ENCODE measurements at places on chromosomes 16 and 17.

DNA sequence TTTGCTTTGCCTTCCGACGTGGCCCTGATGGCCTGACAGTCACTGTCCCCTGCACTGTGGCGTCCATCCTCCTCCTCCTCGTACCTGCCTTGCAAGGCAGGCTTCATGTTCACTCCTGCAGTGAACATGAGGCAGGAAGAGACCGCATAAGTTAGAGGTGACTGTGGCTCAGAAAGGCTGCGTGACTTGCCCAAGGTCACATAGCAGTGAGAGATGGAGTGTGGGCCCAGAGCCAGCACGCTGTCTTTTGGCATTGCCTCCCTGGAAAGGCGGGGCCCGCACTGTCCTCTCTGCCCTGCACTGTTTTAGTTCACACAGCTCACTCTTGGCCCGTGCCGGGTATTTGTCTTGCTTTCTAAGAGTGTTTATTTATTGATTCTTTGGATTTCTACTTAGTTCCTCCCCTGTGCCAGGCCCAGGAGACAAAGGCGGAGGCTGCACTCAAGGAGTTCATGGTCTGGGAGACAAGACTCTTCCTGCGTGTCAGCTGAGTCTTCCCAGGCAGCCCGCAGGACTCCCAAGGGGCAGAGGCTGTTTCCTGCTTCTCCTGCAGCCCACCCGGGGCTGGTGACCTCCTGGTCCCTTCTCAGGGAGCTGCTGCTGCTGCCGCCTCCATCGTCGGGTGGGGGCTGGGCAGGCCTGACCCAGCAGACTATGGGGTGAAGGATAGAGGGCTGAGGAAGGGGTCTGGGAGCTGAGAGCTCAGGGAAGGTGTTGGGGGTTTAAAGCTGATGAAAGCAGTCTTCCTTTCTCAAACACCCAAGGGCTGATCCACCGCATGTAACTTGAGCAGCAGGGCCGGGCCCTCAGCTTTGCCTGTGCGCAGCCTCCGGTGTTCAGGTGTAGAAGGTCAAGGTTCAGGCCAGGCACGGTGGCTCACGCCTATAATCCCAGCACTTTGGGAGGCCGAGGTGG, 12.7 kb downstream of the CYGB start:
- DNase-seq, result no peak

GRCh38 chr17:53321651-53322050, 501.1 kb upstream of the KIF2B start:
- DNase-seq, result no peak

GRCh38 chr17:76266244-76266938, 1.2 kb downstream of the UBALD2 start:
- DNase-seq, result no peak

- no peak for DNase-seq
Measured at GRCh38 chr16:87327798-87328495, 10.8 kb upstream of the C16orf95 start.

- DNase-seq, result no peak
Measured at GRCh38 chr17:33925649-33926048, 329.4 kb upstream of the CCL2 start.

DNA sequence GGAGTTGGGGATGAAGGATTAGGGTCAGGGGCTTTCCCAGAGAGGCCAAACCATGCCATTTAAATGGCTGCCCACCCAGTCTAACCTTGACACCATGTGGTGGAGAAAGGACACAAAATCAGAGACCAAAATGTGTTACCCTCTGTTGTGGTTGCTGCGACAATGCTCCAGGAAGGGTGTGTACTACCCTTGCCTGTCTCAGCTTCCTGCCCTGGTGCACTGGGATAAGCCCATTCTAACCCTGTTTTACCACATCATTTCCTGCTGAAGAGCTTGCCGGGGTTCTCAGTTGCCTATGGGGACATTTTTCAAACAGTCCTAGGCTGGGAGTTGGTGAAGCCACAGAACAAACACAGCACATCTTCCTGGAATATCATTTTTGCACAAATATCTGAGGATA, 4.9 kb downstream of the OR4D1 start:
- DNase-seq, result peak; percentile 22

DNA sequence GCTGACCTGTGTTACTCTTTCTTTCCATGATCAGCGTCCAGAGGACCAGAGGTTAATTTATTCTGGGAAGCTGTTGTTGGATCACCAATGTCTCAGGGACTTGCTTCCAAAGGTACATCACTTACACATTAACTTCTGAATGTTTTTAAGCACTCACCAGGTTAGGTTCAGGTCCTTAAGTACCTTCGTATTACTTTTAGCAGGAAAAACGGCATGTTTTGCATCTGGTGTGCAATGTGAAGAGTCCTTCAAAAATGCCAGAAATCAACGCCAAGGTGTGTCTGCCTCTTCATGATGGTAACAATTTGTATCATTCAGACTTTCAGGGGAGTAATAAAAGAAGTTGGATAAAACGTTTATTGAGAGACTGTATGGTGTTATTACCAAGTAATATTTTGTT, 3.3 kb downstream of the HERPUD1 start:
- DNase-seq, result no peak

- DNase-seq, result peak; percentile 74
Measured at GRCh38 chr16:29029168-29029994, 44.5 kb downstream of the LAT start.

DNA sequence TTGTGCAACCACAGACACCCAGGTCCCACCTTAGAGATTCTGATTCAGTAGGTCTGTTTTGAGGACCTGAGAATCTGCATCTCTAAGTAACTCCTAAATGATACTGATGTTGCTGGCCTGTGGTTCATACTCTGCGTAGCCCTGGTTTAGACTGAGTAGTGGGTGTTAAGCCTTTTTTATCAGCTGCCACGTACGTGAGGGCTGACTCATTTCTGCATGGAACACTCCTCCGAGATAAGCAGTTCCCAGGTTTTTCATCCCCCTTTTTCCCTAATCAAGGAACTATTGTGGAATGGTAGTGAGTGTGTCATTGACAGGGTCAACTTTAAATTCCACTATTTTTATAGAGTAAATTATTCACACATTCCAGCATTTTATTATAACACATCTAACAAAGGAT, 26.1 kb downstream of the CDRT4 start:
- no peak for DNase-seq

DNA sequence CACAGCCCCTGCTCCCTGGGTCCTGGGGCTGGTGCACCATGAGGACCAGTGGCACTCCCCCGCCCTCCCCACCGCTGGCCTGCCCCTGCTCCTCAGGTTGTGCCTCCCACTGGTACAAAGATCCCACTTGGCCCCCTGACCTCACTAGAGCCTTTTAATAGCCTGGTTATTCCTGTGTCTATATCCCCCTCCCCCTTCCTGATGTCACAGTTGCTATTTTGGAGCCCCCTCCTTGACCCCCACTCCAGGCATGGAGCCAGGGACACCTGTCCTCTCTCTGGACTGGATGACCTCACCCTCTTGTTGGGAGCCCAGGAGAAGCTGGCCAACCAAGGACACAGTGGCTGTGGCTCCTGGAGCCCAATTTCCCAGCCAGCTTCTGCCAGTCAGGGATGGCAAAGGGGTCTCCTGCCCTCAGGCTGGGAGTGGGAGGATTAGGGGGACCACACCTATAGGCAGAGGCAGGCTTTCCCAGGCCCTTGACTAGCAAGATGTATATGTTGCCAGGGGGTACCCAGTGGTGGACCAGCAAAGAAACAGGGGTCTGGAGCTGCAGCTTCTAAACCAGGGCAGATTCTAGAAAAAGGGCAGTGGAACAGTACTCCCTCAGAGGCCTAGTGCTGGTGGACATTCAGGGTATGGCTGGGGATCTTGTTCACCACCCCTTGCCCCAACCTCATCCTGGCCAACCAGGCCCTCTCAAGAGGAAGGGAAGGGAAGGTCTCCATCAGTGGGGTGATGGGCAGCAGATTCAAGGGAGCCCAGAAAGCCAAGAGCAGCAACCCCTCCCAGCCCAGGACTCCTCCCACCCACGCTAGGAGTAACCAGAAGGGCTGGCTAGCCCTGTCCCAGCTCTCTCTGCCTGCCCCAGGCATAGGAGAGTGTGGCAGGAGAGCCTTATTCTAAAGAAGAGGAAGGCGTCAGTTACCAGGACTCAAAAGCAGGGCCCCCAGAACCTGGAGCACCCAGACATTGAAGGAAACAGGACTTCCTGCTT, 10.9 kb downstream of the HDAC5 start:
- no peak for DNase-seq

DNA sequence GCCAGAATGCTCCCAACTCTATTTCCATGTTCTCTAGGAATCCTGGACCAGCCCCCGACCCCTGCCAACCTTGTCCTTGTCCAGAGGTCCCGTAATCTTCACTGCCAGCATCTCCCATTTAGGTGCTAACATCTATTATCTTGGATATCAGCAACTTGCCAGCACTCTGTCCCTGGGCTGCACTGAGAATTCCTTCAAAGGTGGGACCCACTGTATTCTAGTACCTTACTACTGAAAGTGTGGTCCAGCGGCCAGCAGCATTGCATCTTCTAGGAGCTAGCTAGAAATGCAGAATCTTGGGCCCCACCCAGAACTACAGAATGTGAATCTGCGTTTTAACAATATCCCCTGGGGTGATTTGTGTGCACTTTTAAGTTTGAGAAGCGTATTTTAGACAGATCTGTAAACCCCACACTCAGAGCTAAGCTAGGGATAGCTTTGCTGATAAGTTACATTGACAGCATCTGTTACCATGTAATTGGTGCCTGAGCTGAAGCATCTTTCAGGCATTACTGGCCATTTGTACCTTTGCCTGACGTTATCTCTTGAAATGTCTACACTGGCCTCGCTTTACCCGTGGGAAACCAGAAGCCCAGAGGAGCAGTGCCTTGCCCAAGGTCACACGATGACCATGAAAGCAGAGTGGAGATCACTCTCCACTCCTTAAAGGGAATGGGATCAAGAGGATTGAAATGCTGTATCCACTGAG, 8.3 kb downstream of the ABAT start:
- no peak for DNase-seq

GRCh38 chr16:1058216-1058615, 14.3 kb upstream of the SSTR5 start:
- no peak for DNase-seq

GRCh38 chr17:19243838-19244237, 6.7 kb downstream of the EPN2 start:
- DNase-seq, result no peak

- no peak for DNase-seq
Measured at GRCh38 chr17:27303734-27304133, 9.8 kb downstream of the WSB1 start.

DNA sequence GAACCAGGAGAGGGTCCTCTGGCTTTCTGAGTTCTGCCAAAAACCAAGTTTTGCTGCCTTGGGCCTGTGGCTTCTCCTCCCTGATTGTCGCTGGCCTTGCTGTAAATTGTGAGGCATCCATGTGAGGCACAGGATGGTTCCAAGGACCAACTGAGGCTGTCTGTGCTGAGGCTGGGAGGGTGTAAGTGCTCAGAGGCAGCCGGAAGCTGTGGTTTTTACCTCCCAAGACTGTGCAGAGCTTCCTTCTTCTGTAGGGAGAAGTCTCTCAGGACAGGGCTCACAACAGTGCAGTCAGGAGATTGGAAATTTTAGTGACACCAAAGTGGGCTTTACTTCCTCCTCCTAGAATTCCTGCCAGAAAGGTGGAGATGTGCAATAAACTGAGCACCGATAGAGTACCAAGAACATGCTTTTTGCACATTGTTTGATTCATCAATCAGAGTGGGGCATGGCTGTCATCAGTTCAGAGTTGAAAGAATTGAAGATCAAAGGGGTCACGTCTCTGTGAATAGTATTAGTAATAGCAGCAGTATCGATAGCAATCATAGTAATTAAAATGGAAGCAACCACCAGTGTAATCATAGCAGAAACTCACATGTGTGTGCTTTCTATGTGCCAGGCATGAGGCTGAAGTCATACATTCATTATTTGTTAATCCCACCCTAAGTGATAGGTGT, 467.1 kb downstream of the WWOX start:
- DNase-seq, result no peak

GRCh38 chr17:44345454-44346026, 438 bp downstream of the GRN start:
- peak; percentile 63 for DNase-seq

GRCh38 chr16:54588026-54588425, 301.4 kb upstream of the IRX3 start:
- no peak for DNase-seq

GRCh38 chr17:49634485-49634860, 43.4 kb downstream of the SPOP start:
- DNase-seq, result no peak

DNA sequence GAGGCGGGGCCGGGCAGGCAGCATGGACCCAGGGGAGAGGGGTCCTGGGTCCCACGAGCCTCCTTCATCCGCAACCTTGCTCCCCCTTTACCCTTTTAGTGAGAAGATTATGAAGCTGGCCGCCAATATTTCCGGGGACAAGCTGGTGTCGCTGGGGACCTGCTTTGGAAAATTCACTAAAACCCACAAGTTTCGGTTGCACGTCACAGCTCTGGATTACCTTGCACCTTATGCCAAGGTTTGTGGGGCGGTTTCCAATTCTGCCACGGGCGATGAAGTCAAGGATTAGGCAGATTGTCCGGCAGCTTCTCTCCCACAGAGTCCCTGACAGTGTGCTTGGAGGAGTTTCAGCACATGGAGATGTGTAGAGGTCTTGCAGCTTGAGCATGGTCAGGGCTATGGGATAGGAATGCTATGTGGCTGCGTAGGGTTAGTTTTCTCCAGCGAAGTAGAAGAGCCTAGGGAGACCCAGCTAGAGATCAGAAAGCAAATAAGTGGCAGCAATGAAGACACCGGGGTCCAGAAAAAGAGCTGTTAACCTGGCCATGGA, 598 bp downstream of the NIP7 start:
- DNase-seq, result no peak

DNA sequence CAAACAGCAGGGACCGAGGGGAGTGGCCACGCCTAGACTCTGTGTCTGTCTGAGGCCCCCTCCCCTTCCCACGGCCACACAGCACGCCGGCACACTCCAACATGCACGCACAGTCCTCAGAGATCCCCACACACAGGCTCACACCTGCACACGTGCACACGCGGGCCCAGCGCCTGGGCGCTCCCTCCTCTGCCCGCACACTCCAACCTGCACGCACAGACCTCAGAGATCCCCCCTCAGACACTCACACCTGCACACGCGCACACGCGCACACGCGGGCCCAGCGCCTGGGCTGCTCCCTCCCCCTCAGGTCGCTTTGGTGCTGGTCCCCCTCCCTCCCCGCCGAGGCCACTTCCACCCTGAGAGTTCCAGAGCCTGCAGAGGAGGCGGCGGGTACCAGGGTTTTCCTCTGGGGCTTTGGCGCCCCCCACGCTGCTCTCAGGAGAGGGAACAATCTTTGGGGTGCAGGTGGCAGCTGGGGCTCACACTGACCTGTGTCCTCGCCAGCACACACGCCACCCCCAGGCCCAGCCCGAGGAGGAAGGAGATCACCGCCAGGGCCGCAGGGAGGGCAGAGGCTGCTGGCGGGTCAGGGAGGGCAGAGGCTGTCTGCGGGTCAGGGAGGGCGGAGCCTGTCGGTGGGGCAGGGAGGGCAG, 1.6 kb downstream of the CD7 start:
- DNase-seq, result no peak
